AG04450 (cell line): ENCODE measurements at places on chromosomes 11 and 22.

DNA sequence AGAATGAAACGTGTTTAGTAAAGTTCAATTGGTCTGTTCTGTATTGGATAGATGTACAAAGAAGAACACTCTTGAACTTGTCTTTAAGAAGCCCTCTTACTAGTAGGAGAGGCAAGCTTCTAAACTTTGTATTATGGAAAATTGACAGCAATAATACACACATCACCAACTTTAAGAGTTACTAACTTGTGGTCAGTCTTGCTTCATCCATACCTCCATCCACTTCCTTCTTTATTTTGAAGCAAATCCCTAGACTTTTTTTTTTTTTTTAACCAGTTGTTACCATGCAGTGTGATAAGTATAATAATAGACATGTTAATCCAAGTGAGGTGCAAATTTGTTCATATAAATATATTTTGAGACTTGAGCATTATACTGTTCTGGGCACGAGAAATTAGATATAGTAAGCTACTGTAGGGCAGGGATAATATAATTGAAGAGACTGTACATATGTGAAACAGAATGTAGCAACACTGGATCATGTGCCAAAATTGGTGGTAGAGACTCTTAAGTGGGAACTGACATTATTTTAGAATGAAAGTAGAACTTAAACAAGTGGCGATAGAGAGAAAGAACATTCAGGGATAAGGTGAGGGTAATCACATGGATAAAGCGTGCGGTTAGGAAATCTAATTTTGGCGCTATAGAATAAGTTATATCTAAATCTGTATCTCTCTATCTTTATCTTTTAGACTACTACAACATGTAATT is 6.5 kb downstream of the FAR1 start:
- DNase-seq = no peak

DNA sequence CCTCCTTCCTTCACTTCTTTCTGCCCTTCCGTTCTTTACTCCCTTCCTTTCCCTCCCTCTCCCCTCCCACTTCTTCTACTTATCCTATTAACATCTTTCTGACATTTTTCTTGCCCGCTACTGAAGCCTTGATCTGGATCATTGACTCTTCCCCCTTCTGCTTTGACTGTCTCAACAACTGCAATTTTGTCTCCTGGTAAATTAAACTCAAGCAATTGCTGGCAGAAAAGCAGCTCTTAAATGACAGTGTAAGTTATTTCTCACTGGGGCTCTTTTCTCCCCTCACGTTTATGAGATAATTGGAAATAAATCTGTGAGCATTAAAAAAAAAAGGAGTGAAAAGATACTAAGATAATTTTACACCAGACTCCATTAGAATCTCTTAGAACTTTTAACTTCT is 120.0 kb downstream of the SLC17A6 start:
- no peak for DNase-seq

DNA sequence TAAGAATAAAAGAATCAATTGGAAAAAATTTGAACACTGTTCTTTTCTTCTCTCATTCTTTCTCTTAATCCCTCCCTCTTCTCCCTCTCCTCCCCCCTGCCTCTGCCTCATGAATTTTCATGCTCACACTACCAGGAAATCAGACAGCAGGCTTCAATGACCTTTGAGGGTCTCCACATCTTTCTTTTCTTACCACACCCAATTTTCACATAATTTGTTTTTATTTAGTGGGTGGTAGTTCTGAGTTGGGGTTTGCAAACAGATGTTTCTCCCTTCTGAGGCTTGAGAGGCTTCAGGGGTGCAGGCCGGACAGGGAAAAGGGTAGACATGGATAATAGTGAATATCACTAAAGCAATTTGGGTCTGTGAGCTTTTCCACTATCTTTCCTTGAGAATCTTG is 95.5 kb downstream of the SPATA19 start:
- no peak for DNase-seq

- peak; percentile 49 for DNase-seq
Observed at GRCh38 chr22:50086526-50086925, 1.3 kb upstream of the MLC1 start.

DNA sequence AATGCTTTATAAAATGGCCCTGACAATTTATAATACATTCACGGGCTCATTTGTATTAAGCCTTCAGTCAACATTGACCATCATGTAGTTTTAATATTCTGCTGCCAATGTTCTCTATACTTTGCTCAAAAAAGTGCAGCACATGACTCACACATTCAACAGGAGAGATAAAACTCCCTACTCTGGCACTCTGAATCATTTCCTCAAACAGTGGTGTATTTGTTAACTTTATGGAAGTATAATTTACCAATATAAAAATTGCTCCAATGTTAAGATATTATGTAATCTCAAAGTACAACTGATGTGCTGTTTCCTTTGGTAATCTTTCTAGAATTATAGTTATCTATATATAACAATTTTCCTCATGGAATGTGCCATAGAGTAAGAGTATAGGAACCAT is 39.9 kb downstream of the MAML2 start:
- no peak for DNase-seq

DNA sequence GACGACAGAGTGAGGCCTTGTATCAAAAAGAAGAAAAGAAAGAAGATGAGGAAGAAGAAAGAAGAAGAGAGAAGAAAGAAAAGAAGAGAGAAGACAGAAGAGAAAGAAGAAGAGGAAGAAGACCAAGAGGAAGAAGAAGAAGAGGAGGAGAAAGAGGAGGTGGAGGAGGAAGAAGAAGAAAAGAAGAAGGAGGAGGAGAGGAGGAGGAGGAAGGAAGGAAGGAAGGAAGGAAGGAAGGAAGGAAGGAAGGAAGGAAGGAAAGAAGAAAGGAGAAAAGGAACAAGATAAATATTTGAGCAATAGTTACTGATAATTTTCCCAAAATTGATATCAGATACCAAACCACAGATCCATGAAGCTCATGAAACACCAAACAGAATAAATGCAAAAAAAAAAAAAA is 169.7 kb upstream of the TMEM45B start:
- no peak for DNase-seq
